ENCODE measurements at places on chromosomes 1 and 21. TPM values are rescaled to one million over a fixed set of nuclear protein-coding genes. Genes with fewer than 3 reads are reported as not detected.
A peak's percentile ranks its signal among the peaks of the same experiment; 100 is the strongest.

LRRN2 gene
- total RNA-seq = 1.1 TPM

LGR6 gene
- total RNA-seq = not detected

CALML6 gene
- 54.5 TPM for total RNA-seq

GRCh38 chr21:42262831-42263231 lies 43.9 kb downstream of the ABCG1 start:
- peaks cover 20% of the 10 kb centered on the region for H3K4me1 ChIP-seq
- H3K4me3 ChIP-seq = no peak overlapping the region
- H3K27me3 ChIP-seq = no peaks in the 10 kb centered on the region
- peak overlapping the region; percentile 69 for H3K27ac ChIP-seq
- peak; percentile 88 for DNase-seq

DNA sequence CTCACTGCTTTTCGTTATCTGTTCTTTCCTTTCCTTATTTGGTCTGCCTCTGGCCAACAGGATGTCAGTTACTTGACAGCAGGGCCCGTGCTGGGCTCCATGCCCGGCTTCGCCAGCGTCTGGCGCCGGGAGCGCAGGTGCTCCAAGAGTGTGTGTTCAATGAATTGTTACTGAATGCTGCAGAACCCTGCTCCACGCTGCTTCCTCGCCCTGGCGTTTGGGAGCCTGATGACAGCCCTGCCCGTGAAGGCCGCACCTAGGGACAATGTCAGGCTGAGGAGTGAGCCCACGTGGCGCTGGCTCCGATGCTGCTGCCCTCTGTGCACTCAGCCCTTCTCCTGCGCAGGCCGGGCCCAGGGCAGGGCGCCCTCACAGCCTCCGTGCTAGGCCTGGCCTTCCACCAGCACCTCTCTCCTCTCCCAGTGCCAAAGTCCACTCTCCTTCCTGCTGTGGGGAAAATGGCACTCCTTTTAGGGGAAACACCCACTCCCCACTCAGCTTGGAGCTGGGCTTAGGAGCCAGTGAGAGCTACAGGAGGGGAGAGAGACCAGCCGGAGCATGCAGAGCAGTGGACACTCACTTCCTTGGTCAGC lies 51.4 kb downstream of the ACBD3 start:
- no peaks in the 10 kb centered on the region for H3K27me3 ChIP-seq
- no peak overlapping the region for H3K4me3 ChIP-seq

GRCh38 chr1:40067851-40068250 lies 27.3 kb downstream of the CAP1 start:
- no peak overlapping the region for H3K4me3 ChIP-seq
- peaks cover 54% of the 10 kb centered on the region for H3K36me3 ChIP-seq
- no peaks in the 10 kb centered on the region for H3K27me3 ChIP-seq
- H3K27ac ChIP-seq = no peak overlapping the region
- no peaks in the 10 kb centered on the region for H3K4me1 ChIP-seq

DNA sequence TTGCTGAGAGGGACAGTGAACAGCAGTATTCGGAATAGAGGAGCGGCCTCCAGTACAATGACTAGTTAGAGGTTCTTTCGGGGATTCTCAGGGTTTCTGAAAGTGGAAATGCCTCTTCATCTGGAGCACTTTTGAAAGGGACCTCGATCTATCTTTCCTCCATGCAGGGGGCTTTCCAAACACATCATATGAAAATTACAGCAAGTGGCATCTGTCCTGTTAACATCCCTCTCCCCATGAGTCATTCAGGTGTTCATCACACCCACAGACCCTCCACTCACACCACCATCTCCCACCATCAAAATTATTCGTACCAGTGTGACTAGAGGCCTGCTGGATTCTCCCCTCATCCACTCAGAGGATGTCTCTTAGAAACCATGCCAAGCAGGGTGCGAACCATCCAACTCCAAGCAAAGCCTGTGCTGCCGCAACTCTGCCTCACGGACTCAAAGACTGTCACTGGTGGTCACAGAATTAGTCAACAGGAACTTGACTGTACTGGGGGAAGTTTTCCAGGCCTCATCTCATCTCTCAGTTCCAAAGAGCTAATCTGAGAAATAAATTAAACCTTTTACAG lies 211.1 kb downstream of the MRPL39 start:
- no peak for DNase-seq
- no peaks in the 10 kb centered on the region for H3K27me3 ChIP-seq
- no peak overlapping the region for H3K4me3 ChIP-seq
